ENCODE measurements at places on chromosomes 5 and 9.

- no peak for DNase-seq
Measured at GRCh38 chr5:108111736-108112135, 270.2 kb downstream of the FBXL17 start.

GRCh38 chr5:36301858-36302603 lies at the start of gene RANBP3L:
Gene RANBP3L (minus strand): TSS chr5:36301902. CDS start chr5:36301416, 486 bp downstream.
- peak; percentile 4 for DNase-seq

DNA sequence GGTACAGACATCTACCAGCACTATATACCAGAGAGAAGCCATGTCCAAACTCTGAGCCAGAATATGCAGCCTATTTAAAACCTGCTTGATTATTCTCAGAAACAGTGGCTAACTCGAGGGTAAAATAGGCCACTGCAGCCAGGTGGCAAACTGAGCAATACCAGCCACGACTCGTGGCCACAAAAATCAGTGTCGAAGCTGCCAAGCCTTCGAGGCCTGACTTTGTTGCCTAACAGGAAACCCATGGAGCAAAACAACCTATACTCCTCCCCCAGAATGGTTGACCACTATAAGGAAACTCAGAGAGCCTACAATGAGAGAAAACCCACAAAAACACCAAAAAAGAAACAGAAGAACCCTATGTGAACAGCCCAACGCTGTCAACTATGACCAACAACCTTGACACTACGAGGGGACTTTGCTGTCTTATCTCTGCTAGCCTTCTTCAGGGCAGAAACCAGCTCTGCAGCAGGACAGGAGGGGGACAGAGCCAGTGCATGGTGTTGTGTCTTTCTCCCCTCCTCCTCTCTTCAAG lies 133.8 kb downstream of the TMEM174 start:
- DNase-seq: no peak

GRCh38 chr9:76323490-76323889 lies 70.7 kb downstream of the RFK start:
- DNase-seq: no peak

DNA sequence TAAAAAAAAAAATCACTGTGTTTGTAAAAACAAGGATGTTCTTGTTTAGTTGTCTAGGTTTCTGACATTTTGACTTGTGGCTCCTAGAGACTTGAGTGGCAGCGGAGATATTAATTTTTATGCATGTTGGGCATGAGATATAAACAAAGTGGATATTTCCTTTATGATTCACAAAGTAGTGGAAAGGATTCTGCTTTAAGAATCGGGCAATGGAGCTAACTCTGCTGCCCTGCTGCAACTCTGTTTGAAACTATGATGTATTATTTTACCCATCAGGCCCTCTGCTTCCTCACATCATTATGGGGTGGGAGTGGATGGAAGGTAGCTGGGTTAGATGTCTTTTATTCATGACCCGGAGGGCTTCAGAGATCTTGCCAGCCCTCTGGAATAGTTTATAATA lies 94.1 kb upstream of the CD180 start:
- DNase-seq: no peak

DNA sequence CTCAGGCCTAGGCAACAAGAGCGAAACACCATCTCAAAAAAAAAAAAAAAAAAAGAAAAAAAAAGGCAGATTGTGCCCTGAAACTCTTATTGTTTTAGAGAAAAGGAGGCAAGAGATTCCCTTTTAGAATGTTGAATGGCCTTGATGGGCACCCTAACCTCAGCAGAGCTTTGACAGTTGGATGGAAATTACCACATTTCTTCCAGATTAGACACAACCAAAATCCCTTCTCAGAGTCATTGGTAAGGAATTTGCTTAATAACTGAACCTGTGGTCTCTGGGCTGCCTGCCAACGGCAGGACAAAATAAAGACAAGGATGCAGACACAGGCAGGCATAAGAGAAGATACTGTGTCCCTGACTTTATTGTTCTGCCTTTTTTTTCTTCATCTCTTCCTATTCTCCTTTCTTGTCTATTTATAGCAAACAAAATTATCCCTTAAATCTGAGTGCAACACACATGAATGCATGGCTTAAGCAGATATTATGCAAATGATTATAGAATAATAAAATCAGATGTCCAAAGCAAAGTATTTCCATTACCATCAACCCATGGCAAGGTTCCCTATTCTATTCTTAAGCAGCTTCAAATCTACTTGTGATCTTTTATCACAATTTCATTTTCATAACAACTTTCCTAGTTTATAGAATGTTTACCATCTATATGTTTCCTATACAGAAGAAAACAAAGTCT lies 37.3 kb upstream of the TRIO start:
- DNase-seq: no peak

GRCh38 chr9:68905129-68905528 lies 108.8 kb downstream of the PRKACG start:
- DNase-seq: no peak

- DNase-seq: no peak
Measured at GRCh38 chr9:121634329-121635261, 16.8 kb upstream of the DAB2IP start.

- no peak for DNase-seq
Measured at GRCh38 chr9:109872901-109873300, 92.9 kb downstream of the PALM2AKAP2 start.

DNA sequence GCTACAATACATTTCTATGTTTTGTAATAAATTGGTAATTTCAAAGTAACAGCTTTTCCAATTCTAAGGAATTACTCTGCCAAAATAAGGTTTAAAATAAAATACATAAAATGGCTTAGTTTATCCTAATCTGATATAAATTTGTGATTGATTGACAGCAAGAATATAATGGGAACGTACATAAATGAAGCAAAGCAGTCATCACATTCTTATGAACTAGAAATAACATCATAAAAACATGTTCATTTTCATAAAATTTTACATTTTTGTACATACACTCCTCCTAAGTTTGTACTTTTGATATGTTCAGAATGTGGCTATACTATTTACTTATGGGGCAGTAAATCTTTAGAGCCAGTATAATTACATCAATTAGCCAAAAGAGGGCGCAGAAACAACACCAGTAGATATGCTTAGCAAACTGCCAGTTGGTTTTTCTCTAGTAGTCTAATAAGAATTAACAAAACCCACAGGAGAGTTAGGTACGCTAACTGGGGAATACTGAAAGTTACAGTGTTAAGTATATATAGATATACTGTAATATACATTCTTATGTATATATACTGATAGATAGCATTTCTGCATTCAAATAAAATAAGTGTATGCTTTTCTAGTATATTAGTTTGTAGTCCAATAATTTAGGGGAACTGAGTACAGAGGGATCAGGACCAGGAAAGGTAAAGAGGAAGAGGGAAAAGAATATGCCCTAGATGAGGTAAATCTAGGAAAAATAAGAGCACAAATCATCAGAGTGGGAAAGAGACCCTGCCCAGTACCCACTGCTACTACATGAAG lies 76.8 kb downstream of the ZDHHC21 start:
- no peak for DNase-seq

DNA sequence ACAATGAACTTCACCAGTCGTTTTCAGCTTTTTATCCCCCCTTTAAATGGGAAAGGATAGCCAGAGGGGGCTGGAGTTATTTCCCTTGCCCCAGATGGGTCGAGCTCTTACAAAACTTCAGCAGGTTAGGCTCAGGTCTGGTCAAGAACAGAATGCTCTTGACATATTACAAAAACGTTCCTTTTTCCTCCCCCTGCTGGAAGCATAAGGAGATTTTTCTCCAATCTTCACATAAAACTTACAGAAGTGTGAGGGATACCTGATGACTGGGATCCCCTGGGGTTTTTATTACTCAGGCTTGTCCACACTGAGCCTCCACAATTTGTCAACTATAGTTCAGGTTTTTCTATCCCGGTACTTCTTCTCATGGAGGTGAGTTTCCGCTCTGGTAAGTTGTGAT lies 60.8 kb downstream of the CSF2 start:
- no peak for DNase-seq

GRCh38 chr5:135883026-135883425 lies 12.6 kb downstream of the IL9 start:
- DNase-seq: no peak

- no peak for DNase-seq
Measured at GRCh38 chr5:154312000-154312399, 121.5 kb downstream of the GALNT10 start.

DNA sequence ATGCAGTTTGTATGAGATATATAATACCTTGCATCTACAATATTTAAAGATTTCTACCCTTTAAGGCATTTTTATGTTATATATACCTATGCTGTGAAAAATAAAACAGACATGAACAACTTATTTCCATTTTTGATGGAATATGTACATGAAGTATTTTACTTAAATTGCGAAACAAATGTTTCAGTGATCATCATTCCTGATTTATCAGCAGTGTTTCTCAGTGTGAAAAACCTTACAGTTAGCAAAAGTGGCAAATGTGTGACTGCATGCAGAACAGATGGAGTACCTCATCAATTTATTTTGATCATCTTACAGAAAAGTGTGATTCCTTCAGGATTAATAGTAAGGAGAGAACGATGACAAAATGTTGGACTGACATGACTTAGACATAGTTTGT lies 43.1 kb downstream of the PRR16 start:
- no peak for DNase-seq

DNA sequence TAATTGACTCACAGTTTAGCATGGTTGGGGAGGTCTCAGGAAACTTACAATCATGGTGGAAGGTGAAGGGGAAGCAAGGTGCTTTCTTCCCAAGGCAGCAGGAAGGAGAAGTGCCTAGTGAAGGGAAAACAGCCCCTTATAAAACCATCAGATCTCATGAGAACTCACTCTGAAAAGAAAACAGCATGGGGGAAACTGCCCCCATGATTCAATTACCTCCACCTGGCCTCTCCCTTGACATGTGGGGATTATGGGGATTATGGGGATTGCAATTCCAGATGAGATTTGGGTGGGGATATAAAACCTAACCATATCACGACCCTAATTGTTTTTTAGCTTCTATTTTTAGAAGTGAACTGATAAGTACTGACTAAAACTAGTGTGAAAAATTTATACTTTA lies 1377.5 kb upstream of the DMAC1 start:
- DNase-seq: no peak

DNA sequence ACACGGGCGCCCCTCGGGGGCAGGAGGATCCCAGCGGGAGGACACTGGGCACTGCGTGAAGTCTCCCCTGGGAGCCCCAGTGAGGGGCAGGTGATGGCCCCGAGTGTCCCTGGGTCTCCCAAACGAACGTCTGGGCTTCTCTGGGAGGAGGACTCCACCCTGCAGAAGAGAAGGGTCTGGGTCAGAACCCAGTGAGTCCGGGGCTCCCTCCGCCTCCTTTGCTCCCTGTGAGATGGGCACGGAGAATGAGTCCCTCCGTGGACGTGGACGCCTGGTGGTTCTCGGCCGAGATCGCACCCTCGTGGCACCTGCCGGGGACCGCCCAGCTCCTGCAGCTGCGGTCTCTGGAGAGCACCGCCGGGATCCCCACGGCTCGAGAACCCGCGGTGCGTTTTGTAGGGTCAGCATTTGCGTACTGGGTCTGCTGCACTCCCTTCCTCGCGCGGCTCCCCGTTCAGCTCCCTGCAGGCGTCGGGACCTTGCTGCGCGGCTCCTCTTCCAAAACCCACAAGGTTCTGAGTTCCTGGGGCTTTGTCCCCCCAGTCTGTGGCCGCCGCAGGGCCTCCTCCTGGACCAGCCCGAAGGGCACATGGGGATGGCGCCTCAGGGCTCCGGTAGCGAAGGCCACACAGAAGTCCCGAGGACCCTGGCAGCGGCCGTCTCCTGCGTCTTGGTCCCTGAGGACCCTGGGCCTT lies 10.2 kb upstream of the CEP72 start:
- peak; percentile 18 for DNase-seq

DNA sequence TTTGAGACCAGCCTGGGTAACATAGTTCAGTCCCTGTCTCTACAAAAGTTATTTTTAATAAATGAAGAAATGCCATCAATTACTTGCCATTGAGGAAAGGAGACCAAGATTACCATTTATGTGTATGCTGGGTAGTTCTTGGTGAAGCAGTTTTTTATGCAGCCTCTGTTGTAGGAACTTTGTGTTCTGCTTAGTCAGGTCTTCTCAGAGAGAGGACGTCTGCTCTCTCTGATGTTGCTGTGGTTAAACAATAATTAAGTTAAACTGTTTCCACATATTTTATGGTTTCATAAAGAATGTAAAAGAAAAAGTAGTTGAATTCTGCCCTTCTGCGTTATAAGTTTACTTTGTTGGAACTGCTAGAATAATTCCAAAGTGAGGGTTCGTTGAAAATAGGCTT lies 210.5 kb downstream of the KDM4C start:
- no peak for DNase-seq

DNA sequence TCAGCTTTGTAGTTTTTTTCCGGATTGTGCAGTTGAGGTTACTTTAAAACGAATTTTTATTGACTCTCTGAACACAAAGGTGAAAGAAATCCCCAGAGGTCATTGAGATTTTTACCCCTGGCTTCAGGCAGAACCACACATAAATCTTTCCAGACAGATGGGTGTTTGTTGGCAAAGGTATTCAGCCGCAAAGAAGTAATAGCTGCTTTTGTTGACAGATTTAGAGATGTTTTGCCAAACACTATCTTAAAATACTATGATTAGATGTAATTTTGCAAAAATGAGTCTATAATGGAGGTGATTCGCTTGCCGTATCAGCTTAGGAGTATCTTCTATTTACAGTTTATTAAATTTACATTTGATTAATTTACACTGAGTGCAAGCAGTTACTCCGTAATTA lies 418.3 kb upstream of the CLINT1 start:
- DNase-seq: no peak

DNA sequence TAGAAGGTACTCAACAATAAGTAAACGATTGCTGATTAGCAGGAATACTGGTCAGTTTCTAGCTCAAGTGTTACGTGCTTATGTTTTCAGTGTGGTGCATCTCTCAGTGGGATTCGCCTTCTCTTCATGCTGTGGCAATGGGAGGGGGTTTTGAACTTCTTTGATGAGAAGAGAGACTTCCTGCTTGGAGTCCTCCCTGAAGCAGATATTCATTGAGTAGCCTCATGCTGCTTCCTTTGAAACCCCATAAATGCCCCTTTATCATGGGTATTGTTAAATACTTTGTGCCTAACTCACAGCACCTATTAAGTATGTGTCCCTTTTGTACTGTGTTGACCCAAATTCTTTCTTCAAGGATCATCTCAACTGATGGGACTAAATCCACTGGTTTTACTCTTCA lies 116.5 kb downstream of the DOCK8 start:
- no peak for DNase-seq

- DNase-seq: no peak
Measured at GRCh38 chr9:13113751-13114150, 165.7 kb downstream of the MPDZ start.

- DNase-seq: no peak
Measured at GRCh38 chr5:108196276-108196675, 185.6 kb downstream of the FBXL17 start.

DNA sequence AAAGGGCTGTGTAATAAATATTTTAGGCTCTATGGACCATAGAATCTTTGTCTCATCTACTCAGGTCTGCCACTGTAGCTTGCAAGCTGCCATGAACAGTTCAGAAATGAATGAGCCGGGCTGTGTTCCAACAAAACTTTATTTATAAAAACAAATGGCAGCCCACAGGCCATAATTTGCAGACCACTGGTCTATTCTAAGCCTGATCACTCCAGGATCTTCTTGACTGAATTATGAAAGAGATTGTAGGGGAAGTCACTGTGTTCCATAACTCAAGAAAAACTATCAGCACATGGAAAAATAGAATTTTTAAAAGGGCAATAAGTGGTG lies 11.4 kb upstream of the C1QTNF3 start:
- no peak for DNase-seq

Measured in left colon (tissue), 2 donors.